ENCODE measurements at places on chromosomes 5 and 9. TPM values are rescaled to one million over a fixed set of nuclear protein-coding genes. Genes with fewer than 3 reads are reported as not detected.

- H3K36me3 ChIP-seq, result no peaks in the 10 kb centered on the region
- no peak overlapping the region for H3K4me3 ChIP-seq
- H3K4me1 ChIP-seq, result no peaks in the 10 kb centered on the region
Measured at GRCh38 chr5:41309275-41309674, 95.9 kb upstream of the C6 start.

GRCh38 chr5:107361945-107362344 lies 308.8 kb downstream of the EFNA5 start:
- no peaks in the 10 kb centered on the region for H3K36me3 ChIP-seq
- peak; percentile 77 for DNase-seq
- H3K27ac ChIP-seq, result no peak overlapping the region
- no peak overlapping the region for H3K4me3 ChIP-seq
- no peaks in the 10 kb centered on the region for H3K27me3 ChIP-seq

GRCh38 chr5:173327948-173328843 lies at the start of gene STC2:
STC2 (minus strand) TSS chr5:173328414; CDS start chr5:173328193, 221 bp downstream.
- no peaks in the 10 kb centered on the region for H3K36me3 ChIP-seq
- H3K4me3 ChIP-seq, result peak within 1 kb of the TSS; percentile 53
- H3K27ac ChIP-seq, result peak within 1 kb of the TSS; percentile 63
- H3K4me1 ChIP-seq, result peaks cover 65% of the 10 kb centered on the region

DNA sequence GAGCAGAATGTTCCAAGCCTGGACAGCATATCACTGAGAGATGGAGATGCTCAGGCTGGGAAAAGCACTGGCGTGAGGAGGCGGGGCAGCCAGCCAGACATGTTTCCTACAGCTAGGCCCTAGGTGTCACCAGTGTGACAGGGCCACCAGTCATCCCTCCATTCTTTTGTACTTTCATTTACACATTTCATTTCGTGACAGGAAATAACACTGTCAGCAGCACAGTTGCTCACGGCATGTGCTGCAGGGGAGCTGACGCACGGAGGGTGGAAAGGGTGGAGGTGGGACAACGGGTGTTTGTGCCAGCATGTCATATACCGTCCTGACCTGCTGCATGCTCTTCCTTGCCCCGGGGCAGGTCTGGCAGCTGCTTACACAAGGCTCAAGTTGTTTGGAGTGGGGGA lies 14.8 kb upstream of the CEMIP2 start:
- no peaks in the 10 kb centered on the region for H3K36me3 ChIP-seq
- H3K27ac ChIP-seq, result no peak overlapping the region
- H3K27me3 ChIP-seq, result no peaks in the 10 kb centered on the region
- no peak overlapping the region for H3K4me3 ChIP-seq
- H3K4me1 ChIP-seq, result no peaks in the 10 kb centered on the region

- H3K36me3 ChIP-seq, result no peaks in the 10 kb centered on the region
- H3K27me3 ChIP-seq, result peaks cover 22% of the 10 kb centered on the region
- H3K4me1 ChIP-seq, result peaks cover 37% of the 10 kb centered on the region
- DNase-seq, result no peak
- peak overlapping the region; percentile 64 for H3K4me3 ChIP-seq
Measured at GRCh38 chr5:141876628-141877355, 1.4 kb downstream of the PCDH1 start.

- no peaks in the 10 kb centered on the region for H3K27me3 ChIP-seq
- peak overlapping the region; percentile 56 for H3K4me3 ChIP-seq
- H3K27ac ChIP-seq, result peak overlapping the region; percentile 88
- DNase-seq, result no peak
Measured at GRCh38 chr9:136051453-136051836, 43.6 kb downstream of the NACC2 start.

FAM200C gene
- 1.2 TPM for polyA plus RNA-seq

PCDHB11 gene
- not detected for polyA plus RNA-seq

OR1N2 gene
- polyA plus RNA-seq, result not detected

Data from sigmoid colon (tissue), 7 donors.